ENCODE measurements at places on chromosomes 5 and 9. TPM values are rescaled to one million over a fixed set of nuclear protein-coding genes. Genes with fewer than 3 reads are reported as not detected.
A peak's percentile ranks its signal among the peaks of the same experiment; 100 is the strongest.

GRCh38 chr9:107367727-107368502 is 84.8 kb downstream of the RAD23B start:
- no peak for DNase-seq

- DNase-seq, result peak; percentile 40
These were observed 7.0 kb downstream of the IGFBPL1 start for GRCh38 chr9:38417003-38417945.

DNA sequence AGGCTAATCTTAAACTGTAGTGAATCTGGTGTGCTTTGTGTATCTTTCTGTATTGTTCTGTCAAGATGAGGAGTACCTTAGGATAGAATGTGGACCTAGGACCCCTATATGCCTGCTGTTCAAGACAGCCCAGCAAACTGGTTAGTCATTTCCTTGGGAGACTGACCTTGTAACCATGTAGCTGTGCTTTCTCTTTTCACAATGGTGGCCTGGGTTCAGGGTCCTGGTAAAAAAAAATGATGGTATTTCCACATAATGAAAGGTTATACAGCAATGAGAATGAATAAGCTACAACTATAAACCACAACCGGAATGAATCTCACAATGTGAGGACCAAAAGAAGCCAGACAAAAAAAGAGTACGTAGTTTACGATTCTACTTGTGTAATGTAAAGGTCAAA is 36.4 kb upstream of the F2RL1 start:
- no peak for DNase-seq

DNA sequence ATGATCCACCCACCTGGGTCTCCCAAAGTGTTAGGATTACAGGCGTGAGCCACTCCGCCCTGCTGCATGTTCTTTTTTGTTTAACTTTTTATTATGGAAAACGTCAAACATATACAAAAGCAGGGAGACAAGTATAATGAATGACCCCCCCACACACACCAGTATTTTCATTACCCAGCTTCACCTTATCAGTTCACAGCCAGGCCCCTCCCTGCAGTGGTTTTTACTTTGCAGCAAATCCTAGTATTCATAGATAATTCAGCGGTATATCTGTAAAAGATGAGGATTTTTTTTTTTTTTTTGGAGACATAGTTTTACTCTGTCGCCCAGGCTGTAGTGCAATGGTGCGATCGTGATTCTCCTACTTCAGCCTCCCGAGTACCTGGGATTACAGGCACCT is 2.3 kb downstream of the POMT1 start:
- no peak for DNase-seq

GRCh38 chr5:43941806-43942205 is 338.8 kb downstream of the NNT start:
- no peak for DNase-seq

- DNase-seq, result no peak
These were observed 2.1 kb downstream of the RGS3 start for GRCh38 chr9:113465599-113466140.

DNA sequence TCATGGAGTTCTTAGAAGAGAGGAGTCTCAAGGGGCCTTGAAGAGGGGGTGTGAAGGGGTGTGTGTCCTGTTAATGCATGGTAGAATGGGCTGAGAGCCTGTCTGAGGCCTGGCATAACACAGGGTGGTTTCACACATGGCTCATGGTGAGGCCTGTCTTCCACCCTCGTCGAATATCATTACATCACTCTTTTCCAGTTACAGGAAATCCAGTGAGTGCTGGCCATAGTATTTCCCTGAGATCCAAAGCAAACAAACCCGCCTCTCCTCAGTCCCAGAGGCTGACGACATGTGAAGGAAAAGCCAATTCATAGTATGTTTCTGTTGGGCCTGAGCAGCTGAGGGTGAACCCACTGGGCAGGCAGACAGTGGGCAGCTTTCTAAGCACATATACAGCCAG is 159.4 kb upstream of the NR3C1 start:
- DNase-seq, result peak; percentile 87

- no peak for DNase-seq
These were observed 391.6 kb downstream of the TMEM161B start for GRCh38 chr5:87877023-87877422.

DNA sequence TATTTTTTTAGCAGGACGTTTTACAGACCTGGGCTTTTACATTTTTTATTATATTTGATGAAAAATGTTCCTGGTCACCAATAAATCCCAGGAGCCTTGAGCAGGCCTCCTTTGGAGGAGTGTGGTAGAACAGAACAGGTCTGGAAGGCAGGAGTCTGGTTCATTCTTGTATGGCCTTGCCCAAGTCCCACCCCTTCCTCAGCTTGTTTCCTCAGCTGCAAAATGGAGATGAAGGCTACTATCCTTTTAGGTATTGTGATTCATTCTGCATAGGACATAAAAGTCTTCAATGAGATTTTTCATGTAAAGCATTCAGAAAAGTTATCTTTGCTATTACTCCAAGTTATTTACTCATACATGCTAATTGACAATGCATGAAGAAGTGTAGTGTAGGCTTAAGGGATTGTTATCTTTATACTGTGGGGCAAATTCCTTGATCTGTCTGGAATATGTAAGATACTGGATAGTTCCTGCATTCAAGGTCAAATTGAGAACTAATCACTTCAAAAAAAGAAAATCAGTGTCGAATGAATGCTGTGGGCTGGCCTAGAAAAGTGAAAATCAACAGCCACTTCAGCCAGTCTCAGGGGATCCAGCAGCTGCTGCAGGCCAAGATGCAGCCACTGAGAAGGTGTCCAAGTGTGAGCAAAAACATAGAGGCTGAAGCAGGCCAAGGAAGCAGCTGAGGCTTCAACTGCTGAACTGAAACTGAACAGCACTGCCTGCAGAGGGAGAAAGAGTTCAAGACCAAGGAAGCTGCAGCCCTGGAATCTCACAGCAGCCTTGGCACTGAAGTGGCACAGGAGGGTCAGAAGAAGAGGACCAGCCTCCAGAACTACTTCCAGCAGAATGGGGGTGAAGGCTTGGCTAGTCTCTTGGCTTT is 15.5 kb upstream of the SLC36A3 start:
- DNase-seq, result no peak

- no peak for DNase-seq
These were observed 43.9 kb downstream of the RCL1 start for GRCh38 chr9:4836676-4837075.

DNA sequence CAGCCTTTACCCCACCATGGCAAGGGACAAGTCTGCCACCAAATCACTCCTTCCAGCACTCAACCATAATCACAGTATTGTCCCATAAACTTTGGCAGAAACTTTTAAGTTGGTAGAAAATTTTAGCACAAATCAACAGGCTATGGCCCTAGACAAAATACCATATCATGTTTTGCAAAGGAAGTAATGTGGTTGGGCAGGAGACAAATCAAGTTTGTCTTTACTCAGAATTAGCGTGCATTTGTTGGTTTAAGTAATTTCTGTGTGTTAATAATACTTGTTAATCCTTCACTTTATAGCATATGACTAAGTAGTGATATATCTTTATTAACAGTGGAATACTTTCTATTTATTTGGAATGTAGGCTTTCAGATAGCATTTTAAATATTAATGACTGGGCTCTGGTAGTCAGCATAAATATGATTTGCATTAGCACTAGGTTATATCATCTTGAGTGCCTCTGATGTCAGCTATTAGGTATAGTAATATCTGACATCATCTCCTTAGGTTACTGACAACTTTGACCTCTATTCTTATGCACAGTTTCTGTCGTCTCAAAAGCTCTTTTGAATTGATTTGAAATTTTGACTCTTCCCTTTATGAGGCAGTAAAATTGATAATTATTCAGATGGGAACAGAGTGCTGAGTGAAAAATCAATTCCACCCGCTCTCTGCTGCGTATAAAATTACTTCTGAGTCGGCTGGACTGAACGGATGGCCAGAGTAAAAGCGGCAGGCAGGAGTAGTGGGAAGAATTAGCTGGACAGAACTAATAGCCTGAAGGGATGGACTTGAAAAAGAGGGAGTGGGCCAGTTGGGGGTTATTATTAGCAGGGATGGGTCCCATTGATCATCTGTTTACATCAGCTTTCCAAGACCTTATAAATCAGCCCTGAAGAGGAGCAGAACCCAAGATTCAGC is 40.1 kb upstream of the TLX3 start:
- no peak for DNase-seq

- no peak for DNase-seq
These were observed 25.2 kb downstream of the IL12B start for GRCh38 chr5:159304961-159305595.

- DNase-seq, result no peak
These were observed 32.5 kb downstream of the PTGES start for GRCh38 chr9:129720181-129720864.

- DNase-seq, result no peak
These were observed 238.8 kb upstream of the PCSK5 start for GRCh38 chr9:75651709-75652108.

GRCh38 chr5:5364932-5365331 is 57.5 kb upstream of the ICE1 start:
- DNase-seq, result no peak

DNA sequence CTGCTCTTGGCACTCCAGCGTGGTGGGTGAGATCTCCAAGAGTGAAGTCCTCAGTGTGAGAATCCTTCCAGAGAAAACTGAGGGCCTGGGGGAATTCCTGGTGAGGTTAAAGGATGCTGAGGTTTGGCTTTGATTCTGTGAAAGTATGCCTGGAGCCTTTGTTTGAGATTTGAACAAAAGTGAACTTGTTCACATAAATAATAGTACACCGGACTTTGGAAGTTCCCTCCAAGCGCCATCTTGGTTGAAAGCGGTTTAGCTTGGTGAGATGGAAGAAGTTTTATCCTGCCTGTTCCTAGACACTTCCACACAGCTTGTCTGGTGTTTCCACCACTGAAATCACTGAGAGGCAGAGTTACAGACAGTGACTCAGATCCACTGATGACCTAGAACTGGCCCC is 286.4 kb downstream of the NTRK2 start:
- no peak for DNase-seq

GRCh38 chr9:123327697-123328100 is 28.3 kb upstream of the CRB2 start:
- no peak for DNase-seq

- DNase-seq, result no peak
These were observed 296.3 kb upstream of the NMUR2 start for GRCh38 chr5:152701305-152701949.

DNA sequence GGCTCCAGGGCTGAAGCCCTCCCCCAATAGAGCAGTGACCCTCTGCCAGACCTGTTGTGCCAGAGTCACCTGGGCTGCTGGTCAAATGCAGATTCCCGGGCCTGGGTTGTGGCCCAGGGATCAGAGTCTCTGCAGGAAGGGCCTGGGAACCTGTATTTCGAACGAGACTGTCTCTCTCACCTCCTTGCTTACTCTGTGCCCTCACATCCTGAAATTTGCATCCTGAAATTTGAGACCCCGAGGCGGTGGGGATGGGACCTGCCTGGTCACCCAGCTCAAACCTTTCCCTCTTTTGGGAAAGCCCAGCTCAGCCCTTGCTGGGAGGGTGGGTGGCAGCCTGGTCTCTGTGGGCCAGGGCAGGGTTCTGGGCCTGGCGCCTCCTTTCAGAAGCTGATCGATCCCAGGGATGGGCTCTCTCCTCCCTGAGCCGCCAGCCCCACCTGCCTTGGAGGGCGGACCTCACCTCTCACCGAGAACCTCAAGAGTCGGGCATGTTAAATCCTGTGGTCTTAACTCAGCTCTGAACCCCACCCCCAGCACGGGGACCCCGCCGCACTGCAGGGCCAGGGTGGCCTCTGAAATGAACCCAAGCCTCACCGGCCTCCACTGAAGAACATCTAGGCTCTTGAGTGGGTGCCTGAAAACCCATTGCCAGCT is 44.0 kb upstream of the IER5L start:
- DNase-seq, result no peak

GRCh38 chr9:87007711-87008366 is 60.5 kb upstream of the GAS1 start:
- no peak for DNase-seq

GRCh38 chr5:67538855-67539506 is 342.4 kb upstream of the CD180 start:
- DNase-seq, result no peak

DNA sequence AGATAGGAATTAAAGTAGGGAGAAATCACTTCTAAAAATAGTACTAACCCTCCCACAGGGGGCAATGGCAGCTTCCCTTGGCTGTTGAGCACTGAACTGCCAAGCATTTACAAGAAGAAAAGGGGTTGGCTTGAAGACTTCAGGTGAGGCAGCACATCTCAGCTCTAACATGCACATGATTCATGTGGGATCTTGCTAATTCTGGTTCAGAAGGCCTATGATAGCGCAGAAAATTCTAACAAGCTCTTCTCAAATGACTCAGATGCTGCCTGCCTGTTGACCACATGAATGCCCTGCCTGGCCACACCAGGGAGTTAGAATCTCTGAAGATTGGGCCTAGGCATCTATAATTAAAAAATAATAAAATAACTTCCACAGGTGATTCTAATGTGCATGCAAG is 22.6 kb downstream of the CD180 start:
- DNase-seq, result no peak

DNA sequence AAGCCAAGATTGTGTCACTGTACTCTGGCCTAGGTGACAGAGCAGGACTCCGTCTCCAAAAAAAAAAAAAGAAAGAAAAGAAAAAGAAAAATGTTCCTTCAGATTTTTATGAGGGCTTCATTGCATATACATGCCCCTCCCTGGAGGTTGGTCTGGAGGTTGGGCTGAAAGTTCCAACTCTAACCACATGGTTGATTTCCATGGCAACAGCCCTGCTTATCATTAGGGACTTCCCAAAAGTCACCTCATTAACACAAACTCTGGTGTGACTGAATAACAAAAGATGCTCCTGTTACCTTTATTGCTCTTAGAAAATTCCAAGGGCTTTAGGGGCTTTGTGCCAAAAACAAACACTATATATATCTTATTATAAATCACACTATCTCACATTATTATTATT is 113.8 kb downstream of the TMC1 start:
- no peak for DNase-seq

- no peak for DNase-seq
These were observed 208.8 kb downstream of the KIF4B start for GRCh38 chr5:155222393-155222792.

GRCh38 chr5:111511831-111512374 is 432 bp downstream of the STARD4 start:
- DNase-seq, result peak; percentile 44

GRCh38 chr5:170287532-170287931 is 10.0 kb downstream of the LCP2 start:
- DNase-seq, result peak; percentile 24

Gene SLC24A2
- total RNA-seq, result not detected

Gene STRBP
- 7.7 TPM for total RNA-seq

Gene ENHO
- total RNA-seq, result not detected

Gene SLC25A2
- 0.20 TPM for total RNA-seq

Gene KIF24
- total RNA-seq, result 1.1 TPM

Gene C5orf58
- not detected for total RNA-seq

Gene DOCK2
- 0.44 TPM for total RNA-seq

Gene TEK
- 108 TPM for total RNA-seq

Gene PRKAA1
- 81.3 TPM for total RNA-seq

Gene CENPH
- 0.99 TPM for total RNA-seq

Gene DEPDC1B
- total RNA-seq, result 1.6 TPM

Gene ADRB2
- 9.5 TPM for total RNA-seq

Gene FOXD4L5
- not detected for total RNA-seq

Gene VCAN
- 0.60 TPM for total RNA-seq
